WERI-Rb-1 (cell line): ENCODE measurements at places on chromosomes 3 and 15.

DNA sequence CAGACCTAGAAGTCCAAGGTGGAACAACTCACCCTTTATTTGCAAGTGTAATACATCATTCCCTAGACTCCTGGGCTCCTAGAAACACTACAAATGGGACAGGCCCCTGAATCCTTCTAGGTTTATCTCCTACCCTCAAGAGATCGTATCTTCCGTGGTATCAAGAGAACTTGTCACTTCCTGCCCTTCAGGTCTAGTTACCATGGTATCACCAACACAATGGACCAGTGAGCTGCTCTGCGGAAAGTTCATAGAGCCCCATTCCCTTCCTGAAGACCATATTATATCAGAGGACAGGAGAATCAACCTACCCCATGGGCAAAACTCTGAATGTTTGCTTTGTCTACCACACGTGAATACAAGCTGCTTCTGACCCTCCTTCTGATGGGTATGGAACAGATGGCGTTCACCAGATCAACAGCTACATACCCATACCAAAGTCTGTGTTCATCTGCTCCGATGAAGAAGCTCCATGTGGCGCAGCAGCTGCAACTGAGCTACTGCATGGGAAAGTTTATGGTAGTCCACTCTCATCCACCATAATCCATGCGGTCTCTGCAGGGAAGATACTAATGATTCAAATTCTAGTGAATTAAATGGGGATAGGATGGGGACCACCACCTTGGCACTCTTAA, 84.6 kb upstream of the KLF13 start:
- peak; percentile 31 for DNase-seq

- no peak for DNase-seq
Observed at GRCh38 chr15:43977072-43977884, 150.5 kb downstream of the WDR76 start.

DNA sequence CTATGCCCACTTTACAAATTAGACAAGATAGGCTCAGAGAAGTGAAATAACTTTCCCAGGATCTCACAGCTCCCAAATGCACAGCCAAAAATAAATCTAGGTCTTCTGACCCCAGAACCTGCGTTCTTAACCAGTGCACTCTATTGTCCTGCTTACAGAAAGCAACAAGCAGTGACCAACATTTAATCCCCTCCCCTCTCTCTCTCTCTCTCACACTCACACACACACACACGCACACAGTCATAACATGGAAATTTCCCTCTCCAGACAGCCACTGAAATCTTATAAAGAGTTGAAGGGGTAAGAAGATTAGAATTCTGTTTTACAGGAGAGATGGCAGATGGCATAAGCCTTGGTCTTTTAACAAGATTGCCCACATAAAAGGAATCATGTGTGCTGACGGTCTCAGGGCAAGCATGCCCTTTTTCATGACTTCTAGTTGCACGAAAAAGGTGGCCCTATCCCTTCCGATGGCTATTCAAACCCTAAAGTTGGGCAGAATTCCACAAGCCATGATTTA, 29.4 kb downstream of the EOGT start:
- peak; percentile 81 for DNase-seq

DNA sequence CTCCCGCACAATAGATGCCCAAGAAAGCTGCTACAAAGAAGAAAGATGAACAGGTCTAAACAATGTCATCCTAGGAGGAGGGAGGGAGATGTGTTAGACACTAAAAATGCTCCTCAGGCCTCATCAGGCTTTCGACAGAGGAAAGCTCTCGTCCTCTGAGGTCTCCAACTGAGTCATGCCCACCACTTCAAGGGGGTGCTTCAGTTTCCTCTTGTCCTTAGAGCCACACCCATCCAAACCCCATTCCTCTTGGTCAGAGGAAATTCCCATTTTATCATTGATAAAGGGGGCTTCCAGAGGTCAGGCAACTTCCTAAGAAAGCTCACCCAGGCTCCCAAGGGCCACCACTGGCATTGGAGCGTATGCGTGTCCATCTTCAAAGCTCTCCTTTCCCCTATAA, 50.1 kb downstream of the HEG1 start:
- no peak for DNase-seq

DNA sequence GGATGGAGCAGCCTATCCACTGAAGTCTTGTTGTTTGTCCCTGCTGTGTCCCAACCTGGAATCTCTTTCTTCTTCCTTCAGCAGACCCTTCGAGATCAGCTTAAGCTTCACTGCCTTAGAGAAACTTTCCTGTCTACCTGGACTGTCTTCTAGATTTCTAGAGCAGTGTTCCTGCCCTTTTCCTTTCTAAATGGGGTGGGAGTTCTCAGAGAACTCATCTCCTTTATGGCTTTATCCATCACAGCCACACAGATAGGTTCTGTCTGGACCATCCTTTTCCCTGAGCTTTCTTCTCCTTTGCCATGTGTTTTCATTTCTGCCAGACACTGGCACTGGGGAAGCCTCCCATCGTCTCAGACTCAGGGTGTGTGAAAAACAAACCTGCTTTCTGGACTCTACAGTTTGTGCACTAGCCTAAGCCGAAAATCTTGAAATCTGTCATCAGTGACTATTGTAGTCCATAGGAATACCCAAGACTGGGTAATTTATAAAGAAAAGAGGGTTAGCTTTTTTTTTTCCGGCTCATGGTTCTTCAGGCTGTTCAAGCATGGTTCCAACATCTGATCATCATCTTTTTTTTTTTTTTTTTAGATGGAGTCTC, 177.5 kb downstream of the PGPEP1L start:
- no peak for DNase-seq

DNA sequence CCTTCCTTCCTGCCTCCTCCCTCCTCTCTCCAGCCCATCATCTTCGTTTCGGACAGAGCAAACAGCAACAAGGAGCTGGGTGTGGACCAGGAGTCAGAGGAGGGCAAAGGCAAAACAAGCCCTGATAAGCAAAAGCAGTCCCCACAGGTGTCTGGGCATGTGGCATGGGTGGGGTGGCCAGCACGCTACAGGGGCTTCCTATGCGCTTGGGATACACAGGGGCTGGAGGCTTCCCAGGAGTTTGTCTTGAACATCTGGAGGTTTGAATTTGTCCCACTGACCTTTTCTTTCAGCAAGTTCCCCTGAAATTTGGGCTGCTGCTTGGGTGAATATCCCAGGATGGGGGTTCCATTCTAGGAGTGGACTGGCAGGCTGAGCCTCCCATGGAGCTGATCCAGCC, 48.9 kb downstream of the CAPN3 start:
- no peak for DNase-seq

DNA sequence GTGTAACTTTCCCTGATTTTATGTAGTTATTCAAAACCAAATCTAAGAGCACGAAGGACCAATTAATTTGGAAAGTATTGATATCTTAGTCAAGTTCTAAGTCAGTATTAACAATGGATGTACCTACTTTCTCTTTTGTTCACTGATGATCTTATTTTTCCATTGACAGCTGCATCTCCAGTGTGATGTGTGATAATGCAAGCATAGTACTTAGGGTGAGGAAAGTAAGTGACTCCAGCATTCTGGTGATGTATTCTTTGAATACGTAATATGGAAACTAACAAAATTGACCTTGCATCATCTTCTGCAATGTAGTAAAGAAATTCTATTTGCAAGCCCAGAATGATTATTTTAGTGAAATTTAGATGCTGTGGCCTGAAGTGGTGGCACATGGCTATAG, 22.4 kb downstream of the FBXW12 start:
- DNase-seq = no peak

DNA sequence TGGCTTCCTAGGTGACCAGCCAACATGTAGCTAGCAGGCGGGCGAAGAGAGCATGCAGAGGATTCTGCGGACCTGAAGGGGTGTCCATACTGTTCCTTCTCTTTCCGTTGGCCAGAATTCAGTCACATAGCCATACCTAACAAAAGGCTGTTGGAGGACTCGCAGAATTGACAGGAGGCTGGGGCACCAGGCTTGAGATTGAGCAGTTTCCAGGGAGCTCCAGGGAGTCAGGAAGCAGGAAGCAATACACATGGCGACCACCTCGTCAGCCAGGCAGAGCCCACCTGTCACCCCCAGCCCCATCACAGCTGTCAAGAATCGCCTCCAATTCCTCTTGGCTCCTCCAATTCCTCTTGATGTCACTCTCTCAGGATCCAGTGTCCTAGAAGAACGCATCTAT, 13.2 kb upstream of the DNAJA4 start:
- no peak for DNase-seq

GRCh38 chr3:60399861-60400845, 851.1 kb downstream of the FHIT start:
- DNase-seq = no peak

GRCh38 chr3:141870091-141870687, 6.3 kb upstream of the ATP1B3 start:
- no peak for DNase-seq
